Mammary epithelial cell (primary cell): ENCODE measurements at places on chromosomes 6 and 20. TPM values are rescaled to one million over a fixed set of nuclear protein-coding genes. Genes with fewer than 3 reads are reported as not detected.

DNA sequence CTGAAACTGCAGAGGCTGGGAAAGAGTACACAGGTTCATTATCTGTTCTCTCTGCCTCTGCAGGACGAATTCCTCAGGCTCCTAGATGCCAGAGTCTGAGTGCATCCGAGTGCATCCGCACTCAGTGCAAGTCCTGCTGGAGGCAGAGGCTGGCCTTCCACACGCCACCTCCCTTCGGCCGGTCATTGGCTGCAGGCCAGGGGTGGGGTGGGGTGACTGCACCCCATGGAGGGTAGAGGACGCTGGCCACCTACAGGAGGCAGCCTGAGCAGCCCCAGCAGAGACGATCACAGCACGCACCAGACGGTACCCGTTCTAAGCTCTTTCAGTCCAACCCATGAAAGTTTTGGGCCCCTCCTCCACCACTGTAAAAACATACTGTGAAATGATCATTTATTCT is 11.7 kb downstream of the SFT2D1 start:
- DNase-seq = no peak

PRPH2 gene
- not detected for polyA plus RNA-seq

DNA sequence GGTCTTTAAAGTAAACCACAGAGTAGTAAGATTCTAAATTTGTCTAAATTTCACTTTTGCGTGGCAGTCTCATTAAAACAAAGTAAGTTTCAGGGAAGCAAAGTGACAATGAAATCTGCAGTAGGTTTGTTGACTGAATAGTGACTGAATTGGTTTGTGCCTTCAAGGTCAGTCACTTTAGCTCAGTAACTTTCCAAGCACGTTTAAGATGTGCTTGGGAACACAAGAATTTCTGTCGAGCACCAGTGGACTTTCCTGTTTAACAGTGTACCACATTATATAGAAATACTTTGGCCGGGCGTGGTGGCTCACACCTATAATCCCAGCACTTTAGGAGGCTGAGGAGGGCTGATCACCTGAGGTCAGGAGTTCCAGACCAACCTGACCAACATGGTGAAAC is 1.7 kb upstream of the CD24 start:
- no peak for DNase-seq

DNA sequence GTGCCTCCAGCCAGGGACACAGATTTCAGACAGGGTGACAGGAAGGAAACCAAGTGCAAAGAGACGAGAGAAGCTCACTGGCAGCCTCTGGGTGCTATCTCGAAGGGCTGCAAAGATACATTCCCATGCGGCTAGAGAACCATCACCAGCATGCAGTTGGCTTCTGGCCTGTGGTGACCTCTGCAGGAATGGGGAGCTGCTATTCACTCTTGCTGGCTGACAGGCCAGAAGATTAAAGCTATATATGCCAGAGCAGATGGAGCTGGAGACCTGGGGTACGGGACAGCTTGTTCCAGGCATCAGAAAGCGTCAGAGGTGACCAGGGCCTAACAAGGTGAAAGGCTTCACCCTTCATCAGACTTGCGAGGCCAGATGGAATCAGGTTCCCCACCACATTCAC is 20.0 kb downstream of the MAP1LC3A start:
- no peak for DNase-seq

DNA sequence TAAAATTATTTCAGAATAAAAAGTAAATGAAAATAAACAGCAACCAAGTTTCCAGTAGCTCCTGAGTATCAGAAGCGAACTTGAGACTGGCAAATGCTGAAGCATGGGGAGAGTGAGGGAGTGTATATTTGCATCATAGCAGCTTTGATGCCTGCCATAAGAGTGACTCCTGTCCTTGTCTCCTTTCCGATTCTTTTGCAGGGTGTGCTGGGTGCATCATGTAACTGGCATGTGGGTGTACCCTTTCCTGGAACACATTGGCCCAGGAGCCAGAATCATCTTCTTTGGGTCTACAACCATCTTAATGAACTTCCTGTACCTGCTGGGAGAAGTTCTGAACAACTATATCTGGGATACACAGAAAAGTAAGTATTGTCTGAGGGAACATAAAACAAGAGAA is 117.4 kb downstream of the ADAT2 start:
- DNase-seq = peak; percentile 91

GRCh38 chr20:37823296-37823980 is 79.5 kb upstream of the VSTM2L start:
- DNase-seq = peak; percentile 52

DNA sequence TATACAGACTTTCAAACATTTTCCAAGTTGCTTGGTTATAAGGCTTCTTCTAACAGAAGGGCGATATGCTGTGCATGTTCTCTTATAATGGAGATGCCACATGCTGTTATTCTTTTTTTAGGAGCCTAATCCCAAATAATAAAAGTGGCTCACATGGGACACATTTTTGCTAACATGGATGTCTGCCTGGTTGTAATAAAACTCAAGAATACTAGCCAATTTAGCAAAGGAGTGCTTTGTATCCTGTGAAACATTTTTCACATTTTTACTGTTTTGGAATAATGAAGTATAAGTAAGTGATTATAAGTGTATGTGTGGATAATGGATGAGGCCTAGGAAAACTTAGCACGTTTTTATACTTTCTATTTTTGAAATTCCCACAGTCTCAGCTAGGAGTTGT is 312.2 kb downstream of the LAMA2 start:
- no peak for DNase-seq

DNA sequence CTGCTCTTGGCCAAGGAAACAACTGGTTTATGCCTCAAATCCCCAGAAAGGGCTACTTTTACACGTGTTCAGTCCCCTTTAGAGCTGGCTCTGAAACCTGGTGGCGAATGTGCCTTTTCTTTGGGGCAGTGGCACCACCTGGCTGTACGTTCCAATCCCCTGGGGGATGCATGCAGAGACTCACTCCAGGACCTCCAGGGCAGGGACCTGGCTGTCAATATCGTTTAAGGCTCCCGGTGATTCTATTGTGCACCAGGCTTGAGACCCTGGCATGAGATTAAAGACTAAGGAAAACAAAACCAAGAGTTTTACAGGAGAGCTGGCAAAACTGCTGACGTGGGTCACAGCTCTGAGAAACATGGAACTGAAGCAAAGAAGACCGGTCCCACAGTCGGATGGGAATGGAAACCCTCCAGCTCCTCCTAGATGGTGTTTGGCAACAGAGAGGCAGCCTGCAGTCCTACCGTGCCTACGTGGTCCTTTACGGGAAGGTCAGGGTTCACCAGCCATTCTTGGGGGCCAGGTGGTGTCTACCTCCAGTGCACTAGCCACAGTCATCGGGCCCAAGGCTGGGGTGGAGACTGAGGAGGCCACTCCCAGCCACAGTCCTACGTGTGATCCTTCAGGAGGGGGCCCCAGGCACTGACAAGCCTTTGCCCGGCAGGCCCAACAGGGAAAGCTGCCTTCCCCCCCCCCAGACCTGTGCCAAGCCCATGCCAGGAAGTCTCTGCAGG is 203.3 kb upstream of the CST7 start:
- DNase-seq = no peak

SIRPG gene
- 0.60 TPM for polyA plus RNA-seq

GRCh38 chr20:17044891-17045290 is 181.9 kb upstream of the PCSK2 start:
- DNase-seq = no peak

DNA sequence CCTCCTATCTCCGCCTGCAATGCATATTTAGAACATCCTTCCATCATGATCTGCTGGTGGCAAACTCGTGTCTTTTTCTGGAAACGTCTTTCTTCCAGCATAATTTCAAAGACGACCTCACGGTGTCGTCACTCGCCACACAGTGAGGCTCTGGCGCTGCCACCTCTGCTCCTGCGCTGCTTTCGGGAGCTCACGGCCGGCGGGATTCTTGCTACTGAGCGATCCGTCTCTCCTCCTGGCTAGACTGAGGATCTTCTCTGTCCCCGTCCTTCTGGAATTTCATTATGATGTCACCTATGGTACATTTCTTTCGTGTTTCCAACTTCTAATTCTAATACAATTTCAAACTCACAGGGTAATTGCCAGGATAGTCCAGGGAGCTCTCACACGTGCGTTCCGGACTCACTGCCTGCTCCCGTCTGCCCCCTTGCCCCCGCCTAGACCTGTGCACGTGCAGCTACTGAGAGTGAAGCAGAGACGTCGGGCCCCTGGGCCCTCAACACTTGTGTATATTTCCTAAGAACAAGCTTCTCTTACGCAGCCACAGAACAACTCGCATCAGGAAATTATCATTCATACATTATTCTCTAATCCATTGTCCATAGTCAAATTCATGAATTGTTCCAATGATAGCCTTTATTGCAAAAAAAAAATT is 25.5 kb upstream of the HELZ2 start:
- no peak for DNase-seq

DNA sequence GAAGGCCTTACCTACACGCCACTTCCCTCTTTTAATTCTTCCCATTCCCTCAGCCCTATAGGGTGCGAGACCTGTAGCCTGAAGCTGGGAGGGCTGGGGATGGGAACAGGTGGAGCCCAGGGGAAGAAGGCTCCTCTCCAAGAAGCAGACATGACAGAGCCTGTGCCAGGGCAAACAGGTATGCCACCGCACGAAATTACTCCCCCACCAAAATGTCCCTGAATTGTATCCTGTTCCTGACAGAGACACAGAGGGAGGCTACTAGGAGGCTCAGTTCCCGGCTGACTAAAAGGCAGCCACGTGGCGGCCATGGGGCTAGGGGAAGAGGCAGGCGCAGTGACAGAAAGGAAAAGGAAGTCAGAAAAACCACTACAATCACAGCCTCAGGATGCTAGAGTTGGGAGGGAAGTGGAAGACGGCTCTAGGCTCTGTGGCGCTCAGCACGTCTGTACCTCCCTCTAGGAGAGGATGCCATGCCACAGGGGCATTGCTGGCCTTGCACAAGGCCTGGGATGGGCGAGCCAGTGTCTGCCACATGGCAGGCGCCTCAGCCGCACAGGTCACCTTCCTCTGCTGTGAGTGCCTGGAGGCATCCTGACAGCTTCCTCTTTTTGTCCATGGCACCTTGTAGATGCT is 27.7 kb downstream of the TFEB start:
- DNase-seq = no peak

DNA sequence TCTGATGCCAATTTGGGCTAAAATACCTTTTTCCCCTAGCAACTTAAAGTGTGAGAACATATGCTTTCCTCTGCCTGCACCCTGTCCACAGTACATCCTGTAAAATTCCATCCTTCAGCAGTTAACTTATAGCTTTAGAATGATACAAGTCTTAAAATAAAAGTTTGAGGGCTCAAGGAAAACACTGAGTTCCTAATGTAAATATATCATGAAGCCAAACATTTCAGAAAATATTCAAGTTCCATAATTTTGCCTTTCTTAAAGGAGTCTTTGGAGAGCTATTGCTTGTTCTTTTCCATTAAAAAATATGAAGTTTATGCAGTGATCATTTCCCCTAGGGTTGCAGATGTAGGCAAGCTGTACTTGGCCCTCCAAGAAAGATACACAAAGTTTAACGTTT is 303.8 kb downstream of the COL12A1 start:
- no peak for DNase-seq

- DNase-seq = no peak
These were observed 23.9 kb downstream of the DEFB114 start for GRCh38 chr6:49939993-49940498.

DNA sequence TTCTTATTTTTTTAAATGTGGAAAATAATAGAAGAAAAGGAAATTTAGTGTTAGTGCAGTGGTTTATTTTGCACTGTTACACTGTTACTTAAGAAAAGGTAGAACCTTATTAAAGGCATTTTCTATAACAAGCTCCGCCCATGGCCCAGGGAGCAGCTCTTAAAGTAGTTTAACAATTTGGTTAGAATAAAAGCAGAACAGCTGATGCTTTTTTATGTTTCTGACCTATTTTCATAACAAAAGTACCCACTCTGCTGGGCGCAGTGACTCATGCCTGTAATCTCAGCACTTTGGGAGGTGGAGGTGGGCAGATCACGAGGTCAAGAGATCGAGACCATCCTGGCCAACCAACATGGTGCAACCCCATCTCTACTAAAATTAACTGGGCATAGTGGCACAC is 32.6 kb downstream of the DSTN start:
- no peak for DNase-seq

DNA sequence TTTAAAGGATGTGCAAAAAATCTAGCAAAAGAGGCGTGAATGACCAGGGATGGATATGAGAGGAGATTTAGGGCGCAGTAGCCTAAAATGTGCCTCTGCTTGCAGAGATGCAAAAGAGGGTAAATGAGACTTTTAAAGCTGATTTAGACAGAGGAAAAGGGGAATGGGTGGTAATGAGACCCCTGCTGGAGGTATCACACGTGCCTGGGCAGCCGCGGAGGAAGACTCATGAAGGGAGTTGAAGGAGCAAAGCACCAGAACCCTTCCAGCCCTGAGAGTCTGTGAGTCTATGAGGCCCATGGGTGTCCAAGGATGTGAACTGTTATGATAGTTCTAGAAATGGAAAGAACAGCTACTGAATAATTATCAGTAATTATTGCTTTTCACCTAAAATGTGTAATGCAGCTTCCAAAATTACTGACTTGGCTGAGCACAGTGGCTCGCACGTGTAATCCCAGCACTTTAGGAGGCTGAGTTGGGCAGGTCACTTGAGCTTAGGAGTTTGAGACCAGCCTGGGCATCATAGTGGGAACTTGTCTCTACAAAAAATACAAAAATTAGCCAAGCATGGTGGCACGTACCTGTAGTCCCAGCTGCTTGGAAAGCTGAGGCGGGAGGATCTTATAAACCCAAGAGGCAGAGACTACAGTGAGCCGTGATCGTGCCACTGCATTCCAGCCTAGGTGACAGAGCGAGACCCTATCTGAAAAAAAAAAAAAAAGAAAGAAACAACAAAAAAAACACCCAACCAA is 38.2 kb upstream of the TIAM2 start:
- DNase-seq = no peak

- DNase-seq = no peak
These were observed 45.7 kb upstream of the NEDD9 start for GRCh38 chr6:11278207-11278559.

- DNase-seq = peak; percentile 1
These were observed 158.2 kb upstream of the IMPG1 start for GRCh38 chr6:76230711-76231110.

LY6G6F gene
- polyA plus RNA-seq = not detected

DNA sequence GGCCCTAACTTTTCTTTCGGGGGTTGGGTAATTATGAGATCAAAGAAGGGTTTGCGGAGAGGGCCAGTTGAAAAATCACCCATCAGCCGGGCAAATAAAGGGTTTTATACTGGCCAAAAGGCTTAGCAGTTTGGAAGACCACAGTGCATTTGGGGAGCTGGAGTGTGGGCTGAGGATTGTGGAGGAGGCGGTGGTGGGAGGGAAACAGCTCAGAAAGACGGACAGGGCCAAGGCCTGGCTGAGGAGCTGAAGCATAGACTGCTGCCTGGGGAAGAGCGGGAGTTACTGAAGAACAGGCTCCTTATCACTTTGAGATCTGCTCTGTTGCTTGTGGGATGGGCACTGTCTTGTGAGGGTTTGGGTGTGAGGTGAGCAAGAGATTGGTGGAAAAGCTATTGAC is 144.2 kb downstream of the CARMIL1 start:
- DNase-seq = no peak

- no peak for DNase-seq
These were observed 119.4 kb upstream of the TSHZ2 start for GRCh38 chr20:52852714-52853113.

NNAT gene
- polyA plus RNA-seq = 0.86 TPM
